ENCODE measurements at places on chromosomes 6 and 20.

DNA sequence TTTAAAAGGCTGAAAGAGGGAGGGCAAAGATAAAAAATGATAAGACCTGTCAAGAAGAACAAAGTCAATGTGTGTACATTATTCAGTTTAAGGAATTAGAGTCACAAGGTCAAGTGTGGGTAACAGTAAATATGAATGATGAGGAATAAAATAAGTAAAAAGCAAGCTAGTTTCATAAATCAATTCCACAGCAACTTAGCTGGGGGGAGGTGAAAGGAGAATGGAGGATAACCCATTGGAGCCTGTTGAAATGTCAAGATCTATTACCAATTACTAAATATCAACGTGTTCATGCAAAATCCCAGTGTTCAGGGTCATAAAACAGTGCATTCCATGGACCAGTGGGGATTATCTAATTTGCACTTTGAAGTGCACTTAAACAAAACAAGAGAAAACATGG lies 242.9 kb downstream of the TBX18 start:
- no peak for DNase-seq

- no peak for DNase-seq
Measured at GRCh38 chr20:48986899-48987298, 59.2 kb upstream of the CSE1L start.

DNA sequence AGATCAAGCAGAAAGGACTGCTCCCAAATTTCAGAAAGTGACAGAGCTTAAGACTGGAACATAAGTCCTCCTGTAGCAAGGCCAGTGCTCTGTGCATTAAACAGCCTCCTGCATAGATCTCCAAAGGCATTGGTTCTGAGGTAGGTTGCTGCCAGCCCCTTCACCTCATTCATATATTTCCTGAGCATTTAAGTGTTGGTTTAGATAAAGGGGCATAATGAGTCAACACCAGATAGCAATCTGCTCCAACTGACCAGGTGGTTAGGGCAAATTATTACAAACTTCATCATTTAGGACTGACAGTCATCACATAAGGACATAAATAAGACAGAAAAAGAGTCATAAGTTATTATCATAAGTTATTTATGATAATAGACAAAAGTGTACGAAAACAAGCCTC lies 10.7 kb downstream of the PTPRK start:
- DNase-seq, result no peak

DNA sequence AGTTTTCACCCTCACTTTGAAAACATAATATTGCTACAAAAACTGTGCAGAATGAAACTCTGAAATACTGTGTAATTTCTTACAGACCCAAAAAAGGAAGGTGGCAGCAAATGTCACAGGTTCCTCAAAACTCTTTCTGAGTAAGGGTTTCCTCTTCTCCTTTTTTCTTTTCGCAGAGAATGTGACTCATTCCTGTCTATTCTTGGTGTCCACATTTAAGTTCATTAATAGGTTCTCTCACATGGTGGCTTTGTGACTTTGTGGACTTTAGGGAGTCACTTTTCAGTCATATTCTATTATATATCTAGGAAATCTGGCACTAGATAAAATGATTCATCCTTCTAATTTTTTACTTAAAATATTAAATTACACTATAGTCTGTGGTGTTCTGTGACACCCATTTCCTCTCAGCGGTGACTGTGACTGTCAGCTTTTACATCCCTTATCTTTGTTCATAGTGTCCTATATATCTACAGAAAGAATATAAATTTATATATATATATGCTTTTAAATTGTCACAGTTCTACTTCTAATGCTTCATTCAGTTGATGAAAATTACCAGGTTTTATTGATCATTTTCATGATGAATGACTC lies 126.8 kb upstream of the HCRTR2 start:
- DNase-seq, result no peak
